ENCODE measurements at places on chromosomes 3 and 15.
A peak's percentile ranks its signal among the peaks of the same experiment; 100 is the strongest.

GRCh38 chr15:67862750-67863441 lies 23.1 kb upstream of the RNU6-1 start:
- DNase-seq = no peak

DNA sequence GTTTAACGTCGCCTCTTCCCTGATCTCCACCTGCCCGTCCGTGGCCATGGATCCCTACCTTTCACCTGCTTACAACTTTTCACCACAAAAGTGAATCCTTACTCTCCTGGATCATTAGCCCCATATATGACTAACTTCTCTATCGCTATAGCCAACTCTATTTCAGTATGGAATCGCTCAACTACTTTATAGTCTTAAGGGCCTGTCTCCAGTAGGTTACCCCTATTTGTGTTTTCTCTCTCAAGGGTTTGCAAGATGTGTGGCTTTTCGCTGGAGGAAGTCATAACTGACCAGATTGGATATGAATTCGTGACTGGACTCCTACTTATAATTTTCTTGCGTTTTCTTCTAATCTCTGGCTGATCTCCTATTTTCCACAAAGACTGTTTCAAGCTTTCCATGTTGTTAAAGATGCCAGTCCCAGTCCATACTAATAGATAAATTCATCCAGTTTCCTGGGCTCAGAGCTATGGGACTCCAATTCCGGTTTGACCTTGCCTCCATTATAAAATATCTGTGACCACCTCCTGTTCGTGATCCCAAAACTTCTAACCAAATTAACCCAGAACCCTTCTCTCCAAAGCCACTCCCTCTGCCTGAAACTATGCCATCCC lies 1.3 kb upstream of the STAG1 start:
- peak; percentile 22 for DNase-seq

GRCh38 chr15:50500352-50500751 lies 46.1 kb downstream of the USP50 start:
- DNase-seq = no peak

- peak; percentile 65 for DNase-seq
These were observed 210.9 kb upstream of the KCNMB2 start for GRCh38 chr3:178325330-178325729.

All from fibroblast of mammary gland (primary cell).